ENCODE measurements at places on chromosomes 4 and X. TPM values are rescaled to one million over a fixed set of nuclear protein-coding genes. Genes with fewer than 3 reads are reported as not detected.

The DDIT4L gene
- 0.12 TPM for polyA plus RNA-seq

The BEND4 gene
- polyA plus RNA-seq: not detected

The ZCCHC12 gene
- polyA plus RNA-seq: not detected

The TRPC5OS gene
- polyA plus RNA-seq: not detected

The HTN1 gene
- not detected for polyA plus RNA-seq

The RAB41 gene
- not detected for polyA plus RNA-seq

The COX7B2 gene
- polyA plus RNA-seq: not detected

The MAGEB17 gene
- not detected for polyA plus RNA-seq

The FAM9C gene
- polyA plus RNA-seq: not detected
